ENCODE measurements at places on chromosomes 11 and 22.

DNA sequence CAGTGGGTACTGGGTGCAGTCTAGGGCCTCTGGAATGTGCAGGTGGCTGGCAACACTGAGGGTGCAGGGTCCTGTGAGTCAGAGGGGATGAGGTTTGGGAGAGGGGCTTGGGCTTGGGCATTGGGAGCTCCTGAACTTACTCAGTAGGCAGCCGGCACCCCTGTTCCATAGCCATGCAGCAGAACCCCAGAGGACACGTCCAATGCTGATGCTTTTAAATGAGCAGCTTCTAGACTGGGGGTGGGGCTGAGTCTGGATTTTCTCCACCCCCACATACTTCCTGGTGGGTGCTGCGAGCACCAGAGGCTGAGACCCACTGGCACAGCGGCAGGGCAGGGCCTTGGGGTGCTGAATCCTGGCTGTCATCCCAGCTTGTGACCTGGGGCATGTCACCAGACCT is 71.4 kb downstream of the ARHGAP8 start:
- no peak for DNase-seq

DNA sequence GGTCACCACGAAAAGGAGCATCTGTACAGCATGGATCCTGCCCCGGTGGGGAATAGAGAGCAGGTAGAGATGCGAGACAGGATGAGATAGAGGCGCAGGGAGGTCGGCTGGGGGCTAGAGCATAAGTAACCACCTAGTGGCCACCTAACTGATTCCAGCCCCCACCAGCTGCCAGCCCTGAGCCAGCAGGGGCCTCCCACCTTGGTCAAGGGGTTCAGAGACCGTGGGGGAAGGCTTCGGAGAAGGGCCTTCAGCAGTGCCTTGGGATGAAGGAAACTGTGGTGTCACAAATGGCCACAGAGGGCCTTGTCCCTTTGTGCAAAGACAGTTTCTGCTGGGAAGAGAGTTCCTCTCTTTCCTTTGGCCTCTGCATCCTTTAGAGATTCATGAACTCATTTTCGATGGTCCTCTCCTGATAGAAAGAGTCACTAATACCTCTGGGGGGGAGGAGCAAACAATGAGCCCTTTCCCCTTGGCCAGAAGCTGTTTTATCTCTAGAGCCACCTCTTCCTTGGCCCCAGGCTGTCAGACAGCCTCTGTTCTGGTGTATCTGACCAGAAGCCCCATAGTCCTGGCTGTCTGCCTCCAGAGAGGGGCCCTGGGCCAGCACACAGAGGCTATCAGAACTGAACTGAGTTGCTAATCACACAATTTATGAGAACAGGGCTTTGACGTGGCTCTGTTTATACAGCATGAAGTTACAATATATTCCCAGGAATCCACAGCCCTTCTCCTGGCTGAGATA is 146.0 kb downstream of the PARVA start:
- no peak for DNase-seq

GRCh38 chr22:17481424-17481823 is 81.9 kb upstream of the SLC25A18 start:
- no peak for DNase-seq

- peak; percentile 73 for DNase-seq
Measured at GRCh38 chr11:118689852-118690552, 10.6 kb upstream of the TREH start.

- no peak for DNase-seq
Measured at GRCh38 chr11:20021212-20021611, 139.1 kb downstream of the DBX1 start.

Measured in D721Med (cell line).